Activated naive CD4-positive, alpha-beta T cell (primary cell): ENCODE measurements at places on chromosomes 12 and 14.

DNA sequence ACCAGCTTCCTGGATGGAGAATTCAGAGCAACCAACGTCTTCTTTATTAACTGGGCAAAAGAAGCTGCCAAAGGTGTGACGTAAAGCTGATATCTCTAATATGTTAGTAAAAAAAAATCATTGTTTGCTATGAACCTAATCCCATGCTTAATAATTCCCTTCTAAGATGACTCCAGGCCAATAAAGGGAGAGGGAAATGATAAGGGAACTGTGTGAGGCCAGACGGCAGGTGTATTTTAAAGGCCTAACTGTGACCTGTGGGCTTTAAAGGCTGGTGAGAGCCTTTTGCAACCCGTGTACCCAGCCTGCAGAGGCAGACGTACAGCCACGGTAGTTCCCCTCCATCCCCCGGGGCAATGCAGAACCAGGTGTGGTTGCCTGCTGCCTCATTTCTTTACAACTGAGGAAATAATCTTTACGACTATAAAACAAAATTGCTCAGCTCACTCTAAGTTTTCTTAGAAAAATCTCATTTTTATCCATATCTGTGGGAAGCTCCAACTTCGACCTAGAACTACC is 370.6 kb downstream of the EGLN3 start:
- no peak for DNase-seq

- DNase-seq: no peak
These were observed 13.9 kb upstream of the UBC start for GRCh38 chr12:124928095-124928911.

- DNase-seq: peak; percentile 25
These were observed 286.0 kb downstream of the ZFP36L1 start for GRCh38 chr14:68506645-68507419.

- DNase-seq: no peak
These were observed 443.9 kb downstream of the TMEM132D start for GRCh38 chr12:129459886-129460285.

- no peak for DNase-seq
These were observed 148.8 kb upstream of the ATF7IP start for GRCh38 chr12:14216405-14217294.

- no peak for DNase-seq
These were observed 50.6 kb downstream of the KIF21A start for GRCh38 chr12:39392154-39392925.

DNA sequence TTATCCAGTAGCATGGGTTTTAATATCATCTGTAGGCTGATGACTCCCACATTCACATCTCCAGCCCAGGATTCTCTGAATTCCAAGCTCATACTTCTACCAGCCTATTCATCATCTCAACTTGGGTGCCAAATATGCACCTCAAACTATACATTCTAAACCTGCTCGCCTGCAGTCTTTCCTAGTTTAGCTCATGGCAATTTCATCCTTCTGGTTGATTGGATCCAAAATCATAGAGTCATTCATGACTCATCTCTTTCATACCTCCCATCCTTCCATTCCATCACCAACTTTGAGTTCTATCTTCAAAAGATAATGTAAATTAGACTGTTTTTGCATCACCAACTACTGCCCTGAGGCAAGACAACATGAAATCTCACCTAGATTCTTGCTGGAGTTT is 99.7 kb upstream of the EGLN3 start:
- no peak for DNase-seq

- DNase-seq: no peak
These were observed 218.5 kb upstream of the G2E3 start for GRCh38 chr14:30340495-30340894.

- no peak for DNase-seq
These were observed 16.0 kb downstream of the CERS5 start for GRCh38 chr12:50151047-50151687.

DNA sequence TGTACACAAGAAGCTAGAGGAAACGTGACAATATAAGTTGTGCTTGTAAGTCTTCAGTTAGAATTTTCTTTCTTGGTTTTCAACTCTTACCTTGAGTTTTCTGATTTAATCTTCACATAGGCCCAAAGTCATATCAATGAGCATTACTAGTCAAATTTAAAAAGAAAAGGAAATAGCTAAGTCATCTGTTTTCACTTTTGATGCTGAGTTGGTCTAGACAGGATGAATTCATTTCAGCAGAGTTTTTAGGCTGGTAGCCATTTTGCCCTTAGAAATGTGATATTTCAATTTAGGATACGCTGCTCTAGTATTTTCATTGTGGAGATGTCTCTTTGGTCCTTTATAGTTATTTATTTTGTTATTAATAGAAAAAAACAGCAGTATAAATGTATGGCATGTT is 44.6 kb upstream of the KRAS start:
- DNase-seq: no peak

- DNase-seq: no peak
These were observed 49.6 kb upstream of the RASSF3 start for GRCh38 chr12:64560396-64561301.

GRCh38 chr12:116600959-116601918 is 42.1 kb downstream of the MAP1LC3B2 start:
- DNase-seq: no peak

GRCh38 chr12:49847161-49847560 is 4.3 kb upstream of the BCDIN3D start:
- DNase-seq: no peak
